ENCODE measurements at places on chromosomes 13 and 19.

DNA sequence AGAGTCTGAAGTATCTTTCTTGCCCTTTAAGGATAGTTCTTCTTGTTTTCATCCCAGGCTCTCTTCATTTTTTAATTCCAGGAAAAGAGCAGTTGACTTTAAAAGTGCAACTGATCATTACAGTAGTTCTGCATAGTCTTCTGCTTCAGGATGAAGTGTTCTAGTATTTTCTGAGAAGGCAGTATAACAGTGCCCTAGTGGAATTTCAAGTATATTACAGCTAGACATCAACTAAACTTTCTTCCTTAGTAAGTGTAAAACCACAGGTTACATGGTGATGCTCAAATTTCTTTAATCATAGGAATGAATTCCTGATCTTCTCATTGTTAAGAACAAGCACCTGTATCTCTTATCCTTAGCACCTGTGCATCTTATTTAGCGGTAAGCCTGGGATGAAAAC lies 10.9 kb downstream of the NUFIP1 start:
- no peak for DNase-seq

- DNase-seq, result no peak
Observed at GRCh38 chr13:37769078-37769477, 100.5 kb downstream of the TRPC4 start.

GRCh38 chr13:95201814-95202651 lies 99.2 kb downstream of the ABCC4 start:
- DNase-seq, result no peak

- DNase-seq, result no peak
Observed at GRCh38 chr13:51257187-51257586, 35.0 kb downstream of the FAM124A start.

DNA sequence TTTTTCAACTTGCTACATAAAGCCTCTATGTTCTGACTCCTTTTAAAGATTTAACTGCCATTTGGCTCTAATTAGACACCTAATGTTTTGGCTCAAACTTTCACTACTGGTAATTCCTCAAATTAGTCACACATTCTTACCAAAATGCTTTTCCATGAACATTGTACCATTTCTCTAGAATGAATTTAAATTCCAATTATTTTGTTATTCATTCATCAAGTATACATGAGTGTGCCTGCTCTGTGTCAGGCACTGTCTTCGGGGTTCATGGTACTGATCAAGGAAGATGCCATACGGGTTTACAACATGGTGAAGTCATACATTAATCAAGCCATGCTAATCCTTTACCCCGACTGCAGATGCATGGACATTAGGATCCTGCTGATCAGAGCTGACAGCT lies 69.1 kb upstream of the POSTN start:
- no peak for DNase-seq

DNA sequence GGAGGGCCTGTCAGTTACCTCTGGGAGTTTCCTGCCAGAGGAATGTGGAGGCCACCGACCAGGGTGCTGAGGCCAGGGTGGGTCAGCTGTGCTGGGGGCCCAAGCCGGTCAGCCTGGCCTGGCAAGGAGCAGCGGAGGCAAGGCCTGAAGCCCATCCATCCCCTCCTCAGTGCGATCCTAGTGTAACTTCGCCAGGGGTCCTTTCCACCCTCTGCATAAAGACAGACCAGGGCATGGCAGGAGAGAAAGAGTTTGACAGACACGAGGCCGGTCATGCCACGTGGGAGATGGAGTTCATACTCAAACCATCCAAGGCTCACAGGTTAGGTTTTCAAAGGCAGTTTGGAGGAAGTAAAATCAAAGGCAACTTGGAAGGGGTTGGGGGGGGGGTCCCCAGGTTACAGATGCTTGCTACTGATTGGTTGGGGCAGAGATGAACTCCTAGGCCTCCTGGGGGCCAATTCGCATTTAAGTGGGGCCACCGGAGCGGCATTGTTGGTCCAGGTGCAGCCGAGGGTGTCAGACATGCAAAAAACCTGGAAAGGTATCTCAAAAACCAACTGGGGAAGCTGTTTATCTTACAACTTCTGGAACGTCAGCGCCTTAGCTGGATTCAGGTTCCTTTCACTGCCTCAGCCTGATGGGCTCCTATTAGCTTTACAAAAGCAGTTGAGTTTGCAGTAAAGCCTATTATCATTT lies 36.8 kb upstream of the DPRX start:
- DNase-seq, result no peak

DNA sequence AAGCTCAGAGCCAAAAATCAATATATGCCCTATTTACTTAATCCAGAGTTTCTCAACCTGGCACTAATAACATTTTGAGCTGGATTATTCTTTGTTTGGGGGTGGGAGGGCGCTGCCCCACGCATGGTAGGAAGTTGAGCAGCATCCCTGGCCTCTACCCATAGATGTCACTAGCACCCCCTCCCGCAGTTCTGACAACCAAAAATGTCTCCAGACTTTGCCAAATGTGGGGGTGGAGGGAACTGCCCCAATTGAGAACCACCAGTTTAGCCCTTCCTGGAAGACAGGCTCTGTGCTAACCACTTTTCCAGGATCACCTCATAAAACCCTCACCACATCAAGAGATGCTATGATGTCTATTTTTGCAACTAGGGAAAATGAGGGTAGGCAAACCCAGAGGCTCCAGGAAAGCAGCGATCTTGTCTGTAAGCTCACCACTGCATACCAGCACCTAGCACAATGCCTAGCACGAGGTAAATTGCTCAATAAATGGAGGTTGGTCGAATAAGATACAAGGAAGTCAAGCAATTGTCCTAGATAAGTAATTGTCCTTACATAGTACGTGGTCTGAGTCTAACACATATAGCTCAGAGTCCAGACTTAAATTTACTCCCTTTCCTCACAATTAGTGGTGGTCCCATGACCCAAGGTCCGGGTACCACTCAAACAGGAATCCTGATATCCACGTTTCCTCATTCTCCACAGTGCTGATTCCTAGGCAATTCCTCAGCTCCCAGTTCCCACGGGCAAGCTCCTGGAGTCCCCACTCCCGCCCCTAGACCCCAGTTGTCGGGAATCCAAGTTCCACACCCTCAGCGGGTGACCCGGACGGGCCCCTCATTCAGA lies 892 bp downstream of the TRIR start:
- no peak for DNase-seq

DNA sequence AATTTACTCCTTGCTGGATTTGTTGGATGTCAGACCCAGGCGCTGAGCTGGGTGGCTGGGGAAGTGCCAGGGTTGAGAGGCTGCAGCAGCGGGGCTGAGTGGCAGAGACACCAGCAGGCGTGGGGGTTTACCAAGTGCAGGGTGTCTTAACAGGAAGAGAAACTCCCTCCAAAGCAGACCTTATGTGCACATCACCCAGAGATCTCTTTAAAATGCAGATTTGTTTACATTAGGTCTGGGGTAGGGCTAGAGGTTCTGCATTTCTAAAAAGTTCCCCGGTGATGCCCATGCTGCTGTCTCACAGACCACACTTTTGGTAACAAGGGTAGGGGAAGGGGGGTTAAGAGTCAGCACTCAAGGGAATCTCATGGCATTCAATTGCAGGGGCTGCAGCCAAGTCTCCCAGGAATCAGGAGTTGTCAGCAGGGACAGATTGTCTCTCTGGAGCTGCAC lies 80.7 kb upstream of the OLFM4 start:
- no peak for DNase-seq

DNA sequence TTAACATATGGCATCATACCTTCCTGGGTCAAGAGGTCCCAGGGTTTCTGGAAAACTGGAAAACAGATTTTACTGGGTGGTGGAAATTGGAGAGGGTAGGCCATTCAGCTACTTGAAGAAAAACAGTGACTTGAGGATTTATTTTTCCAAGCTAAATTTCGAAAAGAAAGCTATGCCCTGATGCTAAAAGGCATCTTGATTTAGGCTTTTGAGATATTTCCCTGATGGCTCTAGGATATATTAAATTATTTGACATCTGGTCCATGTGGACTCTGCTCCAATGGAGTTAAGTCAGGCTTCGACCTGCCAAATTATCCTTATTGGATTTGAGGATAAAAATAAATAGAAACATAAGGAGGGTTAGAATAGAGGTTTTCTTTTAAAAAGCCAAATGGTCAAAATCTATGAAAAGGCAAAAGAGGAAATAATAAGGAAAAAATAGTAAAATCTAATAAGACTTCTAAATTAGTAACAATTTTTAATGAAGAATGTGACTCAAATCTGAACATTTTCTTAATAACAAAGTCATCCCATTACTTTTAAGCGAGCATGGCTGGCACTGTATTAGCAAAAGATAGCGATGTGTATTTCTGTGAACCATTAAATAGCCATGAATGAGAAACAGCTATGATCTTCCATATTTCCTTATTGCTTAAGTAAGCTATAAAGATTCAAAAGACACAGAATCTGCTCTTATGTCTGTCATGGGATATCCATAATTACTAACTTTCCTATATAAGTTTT lies 190.0 kb upstream of the MIR17HG start:
- DNase-seq, result no peak

GRCh38 chr19:6038634-6039405 lies 60.9 kb upstream of the RANBP3 start:
- no peak for DNase-seq

DNA sequence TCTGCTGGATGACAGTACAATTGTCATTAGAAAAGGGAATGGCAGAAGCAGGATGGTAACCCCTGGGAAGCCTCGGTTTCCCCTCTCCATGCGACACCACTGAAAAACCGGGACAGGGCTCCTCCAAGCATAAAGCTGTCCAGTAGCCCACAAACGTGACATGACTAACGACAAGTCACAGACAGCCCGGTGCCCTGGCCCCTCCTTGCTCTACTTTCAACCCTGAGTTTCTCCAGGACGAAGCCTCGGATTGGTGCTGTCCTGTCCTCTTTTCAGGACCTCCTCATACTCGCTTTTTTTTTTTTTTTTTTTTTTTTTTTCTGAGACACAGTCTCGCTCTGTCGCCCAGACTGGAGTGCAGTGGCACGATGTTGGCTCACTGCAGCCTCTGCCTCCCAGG lies 16.3 kb downstream of the DPP9 start:
- no peak for DNase-seq

GRCh38 chr13:70889163-70889562 lies 780.9 kb upstream of the KLHL1 start:
- DNase-seq, result no peak

GRCh38 chr13:95226932-95227695 lies 74.1 kb downstream of the ABCC4 start:
- DNase-seq, result no peak

DNA sequence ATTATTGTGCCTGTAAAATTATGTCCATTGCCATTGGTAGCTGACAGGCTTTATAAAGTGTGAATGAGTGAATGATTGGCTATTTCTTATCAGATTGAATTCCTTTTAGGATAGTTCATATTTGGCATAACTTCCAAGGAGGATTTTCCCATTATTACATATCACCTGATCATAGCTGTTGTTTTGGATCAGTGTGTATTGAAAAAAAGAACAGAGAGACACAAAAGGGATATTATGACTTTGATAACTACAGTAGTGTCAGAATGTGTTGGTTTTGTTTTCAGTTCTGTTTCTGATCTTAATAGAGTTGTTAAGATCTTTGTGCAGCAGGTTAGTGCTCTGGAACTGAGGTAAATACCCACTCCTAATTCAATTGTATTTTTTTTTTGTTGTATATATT lies 103.8 kb downstream of the LRCH1 start:
- no peak for DNase-seq

- no peak for DNase-seq
Observed at GRCh38 chr19:22620401-22620800, 13.7 kb upstream of the ZNF492 start.

DNA sequence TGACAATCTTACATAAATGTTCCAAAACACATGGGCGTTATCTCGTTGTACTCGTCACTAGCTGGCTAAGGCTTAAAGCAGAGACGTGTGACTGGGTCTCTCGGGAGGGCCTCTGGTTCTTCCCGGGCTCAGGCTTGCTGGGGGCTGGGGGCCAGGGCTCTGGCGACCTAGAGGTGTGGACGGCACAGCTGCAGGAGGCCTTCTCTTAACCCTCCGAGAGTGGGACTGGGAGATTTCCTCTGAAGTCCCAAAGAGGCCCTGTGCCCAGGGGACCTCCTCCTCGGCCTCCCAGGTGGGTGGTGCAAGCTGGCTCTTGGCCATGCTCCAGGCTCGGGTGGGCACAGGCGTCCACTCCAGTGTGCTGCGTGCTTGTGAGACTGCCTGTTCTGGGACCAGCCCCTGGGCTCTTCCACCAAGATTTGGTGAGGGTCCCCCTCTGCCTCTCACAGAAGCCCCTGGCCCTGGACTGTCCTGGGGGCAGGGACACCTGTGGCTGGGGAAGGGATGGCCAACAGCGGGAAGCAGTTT lies 2.2 kb downstream of the CAPS start:
- no peak for DNase-seq

DNA sequence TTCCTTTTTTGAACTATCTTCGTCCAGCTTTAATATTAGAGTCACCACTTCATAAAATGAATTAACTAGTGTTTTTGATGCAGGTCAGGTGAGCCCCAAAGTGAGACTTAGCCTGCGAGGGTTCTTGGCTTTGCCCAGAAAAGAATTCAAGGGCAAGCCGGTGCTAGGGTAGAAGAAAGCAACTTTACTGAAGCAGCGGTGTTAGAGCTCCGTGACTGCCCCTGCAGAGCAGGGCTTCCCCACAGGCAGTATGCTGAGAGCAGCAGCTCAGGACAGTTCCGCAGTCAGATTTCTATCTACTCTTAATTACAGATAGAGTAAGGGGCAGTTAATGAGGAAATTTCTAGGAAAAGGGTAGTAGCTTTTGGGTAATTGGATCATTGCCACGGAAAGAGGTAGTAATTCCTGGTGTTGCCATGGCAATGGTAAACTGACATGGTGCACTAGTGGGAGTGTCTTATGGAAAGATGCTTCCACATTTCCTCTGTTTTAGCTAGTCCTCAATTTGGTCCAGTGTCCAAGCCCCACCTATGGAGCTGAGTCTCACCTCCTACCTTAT lies 432.2 kb upstream of the ZNF507 start:
- DNase-seq, result no peak

DNA sequence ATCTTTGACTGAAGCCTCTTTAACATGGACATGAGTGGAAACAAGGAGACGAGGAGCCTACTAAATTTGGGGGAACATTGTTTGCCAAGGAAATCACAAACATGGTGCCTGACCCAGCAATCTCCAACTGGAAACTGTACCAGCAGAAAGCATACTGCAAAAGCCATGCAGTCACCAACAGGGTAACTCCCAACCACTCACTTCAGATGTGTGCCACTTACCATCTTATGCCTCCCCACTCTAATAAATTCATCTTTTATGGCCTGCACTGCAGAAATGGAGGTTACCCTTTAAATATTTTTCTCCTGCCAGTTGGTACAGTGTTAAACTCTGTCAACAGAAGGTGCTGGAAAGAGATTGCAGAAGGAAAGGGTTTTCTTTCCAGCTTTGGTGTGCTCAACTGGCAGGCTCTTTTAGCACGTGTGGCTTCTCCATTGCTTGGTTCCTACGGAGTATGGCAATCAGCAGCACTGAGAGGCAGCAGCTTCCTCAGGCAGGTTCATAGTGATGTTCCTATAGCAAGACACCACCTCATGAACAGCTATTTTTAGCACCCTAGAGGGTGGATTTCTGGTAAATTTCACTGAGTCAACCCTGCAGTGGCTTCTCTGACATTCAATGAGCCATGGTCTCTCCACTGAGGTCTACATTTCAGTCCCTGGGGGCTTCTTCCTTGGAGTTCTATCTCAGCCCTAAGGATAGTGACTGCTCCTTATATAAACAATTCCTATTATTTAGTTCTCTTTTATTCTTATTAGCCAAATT lies 21.4 kb downstream of the MIR17HG start:
- no peak for DNase-seq

Data from NCI-H2107 (cell line).